Stimulated activated CD4-positive, alpha-beta T cell treated with anti-CD3 and anti-CD28 coated beads, Interleukin-1b, Interleukin-23, amount 100 ng/mL, for 4 hours (primary cell): ENCODE measurements at places on chromosomes 7 and 10.

- DNase-seq: no peak
Observed at GRCh38 chr7:924541-925231, 29.8 kb downstream of the ADAP1 start.

DNA sequence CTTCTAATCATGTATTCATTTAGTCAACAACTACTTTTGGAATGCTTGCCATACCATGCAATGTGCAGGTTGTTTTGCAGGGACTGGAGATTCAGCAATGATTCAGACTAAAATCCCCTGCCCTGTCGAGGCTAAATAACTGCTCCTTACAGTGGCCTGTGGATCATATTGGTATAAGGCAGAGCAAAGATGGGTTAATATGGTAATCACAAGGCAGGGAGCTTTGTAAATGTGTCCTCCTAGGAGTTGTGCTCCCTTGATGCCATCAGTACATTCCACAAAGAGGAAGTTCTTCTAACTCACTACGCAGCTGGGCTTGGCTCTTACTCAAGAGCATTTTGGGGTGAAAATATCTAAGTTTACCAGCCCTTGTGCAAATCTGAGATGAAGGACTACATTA lies 614 bp upstream of the IFIT2 start:
- no peak for DNase-seq

DNA sequence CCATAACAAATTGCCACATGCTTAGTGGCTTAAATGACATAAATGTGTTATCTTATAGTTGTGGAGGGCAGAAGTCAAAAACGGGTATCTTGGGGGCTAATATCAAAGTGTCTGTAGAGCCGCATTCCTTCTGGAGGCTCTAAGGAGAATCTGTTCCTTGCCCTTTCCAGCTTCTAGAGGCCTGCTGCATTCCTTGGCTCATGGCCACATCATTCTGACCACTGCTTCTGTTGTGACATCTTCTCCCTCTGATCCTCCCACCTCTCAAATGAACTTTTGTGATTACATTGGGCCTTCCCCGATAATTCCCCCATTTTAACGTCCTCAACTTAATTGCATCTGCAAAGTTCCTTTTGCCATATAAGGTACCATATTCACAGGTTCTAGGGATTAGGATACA lies 76.1 kb downstream of the CYP26A1 start:
- DNase-seq: no peak

- no peak for DNase-seq
Observed at GRCh38 chr7:146115851-146116520, 615 bp upstream of the CNTNAP2 start.

- DNase-seq: no peak
Observed at GRCh38 chr7:66768865-66769832, 28.6 kb downstream of the RABGEF1 start.

GRCh38 chr10:33337326-33337957 lies 3.0 kb upstream of the NRP1 start:
- DNase-seq: no peak

DNA sequence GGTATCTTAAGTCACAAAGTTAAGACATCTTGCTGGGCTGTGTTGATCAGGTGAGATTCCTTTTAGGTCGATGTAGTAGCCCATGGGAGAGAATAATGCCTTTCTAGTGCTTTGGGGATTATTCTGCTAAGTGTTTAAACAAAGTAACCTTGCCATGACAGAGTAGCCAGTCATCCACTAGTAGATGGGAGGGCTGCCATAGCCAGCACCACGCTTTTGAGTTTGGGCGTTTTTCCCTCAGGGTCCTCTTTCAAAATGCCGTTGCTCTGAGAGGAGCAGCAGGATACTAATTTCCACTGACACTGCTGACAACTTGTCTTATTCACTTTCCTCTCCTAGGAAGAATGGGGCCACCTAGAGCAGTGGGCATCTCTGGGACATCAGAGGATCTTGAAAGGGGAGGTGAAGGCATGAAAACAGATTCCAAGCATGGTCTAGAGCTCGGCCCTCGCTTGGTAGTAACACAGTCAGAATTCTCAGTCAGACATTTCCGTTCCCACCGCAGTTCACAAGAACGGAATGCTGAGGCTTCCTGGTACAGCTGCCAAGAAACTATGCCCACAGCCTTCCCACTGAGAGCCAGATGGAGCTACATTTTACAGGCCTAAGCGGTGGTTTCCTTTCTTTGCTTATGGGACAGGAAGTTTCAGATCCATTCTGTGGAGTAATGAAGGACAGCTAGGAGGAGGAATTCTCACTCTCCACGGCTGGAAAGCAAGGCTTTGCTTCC lies 15.3 kb upstream of the RSU1 start:
- no peak for DNase-seq

DNA sequence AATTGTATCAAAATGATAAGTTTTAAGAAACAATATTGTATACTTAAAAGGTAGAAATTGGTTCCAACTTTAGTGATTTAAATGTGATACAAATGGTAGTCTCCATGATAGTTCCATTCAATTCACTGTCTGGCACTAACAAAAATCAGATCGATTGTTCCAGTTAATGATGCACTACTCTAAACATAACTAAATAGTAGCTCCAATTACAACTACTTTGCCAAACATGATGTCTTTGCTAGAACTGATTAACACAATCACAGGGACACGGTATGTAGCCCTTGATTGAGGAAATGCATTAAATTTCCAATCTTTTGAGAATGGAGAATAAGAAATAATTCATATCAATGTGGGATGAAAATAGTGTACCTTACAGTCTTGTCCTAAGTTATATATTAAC lies 962.4 kb upstream of the GHITM start:
- DNase-seq: no peak

DNA sequence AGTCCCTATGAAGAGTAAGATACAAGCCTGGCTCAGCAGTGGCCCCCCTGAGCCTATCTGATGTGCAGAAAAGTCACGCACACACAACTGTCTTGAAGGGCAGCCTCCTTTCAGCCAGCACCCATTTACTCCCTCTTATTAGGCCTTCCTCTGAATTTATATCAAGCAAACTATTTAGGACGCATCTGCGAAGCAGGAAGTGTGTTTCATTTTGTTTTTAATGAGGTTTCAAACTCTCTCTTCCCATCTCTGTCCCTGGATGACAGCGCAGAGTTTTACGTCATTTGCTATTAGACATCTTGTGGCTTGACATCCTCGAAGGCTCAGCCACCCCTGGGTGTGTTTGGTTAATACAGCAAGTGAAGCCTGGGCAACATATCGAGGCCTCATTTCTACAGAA lies 79.5 kb downstream of the CUX1 start:
- no peak for DNase-seq

DNA sequence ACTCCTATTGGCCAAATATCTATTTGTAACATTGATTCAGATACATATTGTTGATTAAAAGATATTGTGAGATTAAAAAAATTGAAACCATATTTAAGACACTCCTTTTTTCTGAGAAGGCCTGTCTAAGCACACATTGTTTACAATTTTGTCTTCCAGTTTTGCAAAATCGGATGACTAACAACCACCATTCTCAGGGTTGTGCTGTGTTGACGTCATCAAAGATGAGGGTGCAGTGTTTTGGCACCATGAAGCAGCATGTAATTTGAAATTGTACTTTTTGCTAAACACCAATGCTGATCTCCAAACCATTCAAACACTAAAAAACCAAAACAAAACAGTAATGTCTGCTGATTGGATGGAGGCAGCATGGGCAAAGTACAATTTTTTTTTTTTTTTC lies 7.4 kb downstream of the CREB5 start:
- DNase-seq: no peak
